ENCODE measurements at places on chromosomes 6 and 20.
A peak's percentile ranks its signal among the peaks of the same experiment; 100 is the strongest.

- DNase-seq = no peak
Measured at GRCh38 chr6:100554228-100554627, 89.5 kb upstream of the SIM1 start.

- DNase-seq = no peak
Measured at GRCh38 chr6:7644417-7644816, 54.4 kb downstream of the SNRNP48 start.

GRCh38 chr6:127538750-127539264 lies 19.7 kb upstream of the MTCL3 start:
- DNase-seq = no peak

DNA sequence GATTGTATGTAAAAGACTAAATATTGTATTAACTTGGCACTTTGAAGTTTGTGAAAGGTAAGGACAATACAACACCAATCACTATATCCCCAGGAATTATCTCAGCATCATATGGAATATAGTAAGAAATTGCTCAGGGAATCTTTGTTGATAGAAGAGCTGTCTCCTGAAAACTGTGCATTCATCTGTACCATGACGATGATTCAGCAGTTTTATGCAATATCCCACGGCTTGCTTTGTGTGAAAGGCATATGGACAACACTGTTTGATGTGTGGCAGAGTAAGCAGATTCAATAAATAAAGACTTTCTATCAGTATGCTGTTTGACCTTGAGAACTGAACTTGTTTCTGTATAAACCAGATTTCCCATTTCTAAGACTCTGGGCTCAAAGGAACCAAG lies 147.5 kb upstream of the PLN start:
- no peak for DNase-seq

DNA sequence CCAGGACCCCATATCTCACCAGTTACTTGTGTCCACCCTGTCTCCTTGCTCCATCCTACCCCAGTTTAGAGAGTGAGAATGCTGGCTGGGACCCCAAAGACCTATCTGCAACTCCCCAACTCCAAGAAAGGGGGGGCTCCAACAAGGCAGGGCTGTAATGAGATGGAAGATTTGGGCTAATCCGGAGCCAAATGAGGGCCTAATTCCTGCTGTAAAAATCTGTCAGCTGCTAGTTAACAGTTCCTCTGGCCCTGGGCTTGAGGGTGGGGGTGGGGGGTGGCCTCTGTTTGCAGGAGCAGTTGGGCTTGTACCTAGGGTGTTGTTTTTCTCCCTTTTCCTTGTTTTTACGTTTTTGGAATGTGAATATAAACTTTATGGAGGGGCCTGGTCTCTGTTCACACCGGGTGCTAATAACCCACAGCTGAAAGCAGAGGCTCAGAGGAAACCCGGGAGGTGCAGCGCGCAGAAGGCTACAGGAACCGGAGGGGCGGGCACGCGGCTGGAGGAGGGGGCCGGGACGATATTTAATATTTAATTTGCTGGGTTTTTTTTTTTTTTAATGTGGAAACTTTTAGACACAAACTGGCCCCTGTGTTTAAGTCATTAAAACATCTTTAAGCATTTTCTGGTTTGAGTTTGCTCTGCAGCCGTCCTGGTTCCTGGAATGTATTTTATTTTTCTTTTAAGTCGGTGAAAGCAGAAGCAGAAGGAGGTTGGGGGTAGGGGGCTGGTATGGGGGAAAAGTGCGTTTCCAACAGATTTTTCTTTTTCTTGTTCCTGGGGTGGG lies 70.7 kb downstream of the NCR2 start:
- no peak for DNase-seq

DNA sequence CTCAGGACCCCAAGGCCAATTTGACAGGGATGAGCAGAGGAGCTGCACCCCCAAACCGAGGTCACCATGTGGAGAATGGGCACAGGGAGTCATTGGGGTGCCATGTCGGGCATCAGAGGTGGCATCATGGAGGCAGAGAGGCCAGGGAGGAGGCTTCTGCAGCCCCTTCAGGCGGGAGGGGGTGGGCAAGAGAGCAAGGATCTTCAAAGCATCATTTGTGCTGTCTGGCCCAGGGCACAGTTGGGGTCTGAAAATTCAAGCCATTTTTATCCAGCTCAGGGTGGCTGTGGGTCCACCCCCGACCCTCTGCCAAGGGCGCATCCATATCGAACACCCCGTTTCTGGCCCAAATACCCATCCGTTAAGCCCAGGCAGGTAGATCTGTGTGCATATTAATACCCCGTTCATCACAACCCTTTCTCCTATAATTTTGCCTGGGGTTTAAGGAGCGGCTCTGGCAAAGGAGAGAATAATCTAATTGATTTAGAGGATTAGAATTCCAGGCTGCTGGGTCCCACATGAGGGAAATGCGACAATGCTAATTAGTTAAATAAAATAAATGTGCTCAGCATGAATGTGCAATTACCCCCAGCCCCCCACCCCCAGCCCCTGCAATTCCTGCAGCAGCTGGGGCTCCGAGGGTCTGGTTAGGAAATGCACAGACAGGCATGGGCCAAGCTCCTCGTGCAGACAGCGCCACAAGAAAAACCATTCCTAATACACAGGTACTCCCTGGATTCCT lies 31.9 kb downstream of the VSTM2L start:
- no peak for DNase-seq

DNA sequence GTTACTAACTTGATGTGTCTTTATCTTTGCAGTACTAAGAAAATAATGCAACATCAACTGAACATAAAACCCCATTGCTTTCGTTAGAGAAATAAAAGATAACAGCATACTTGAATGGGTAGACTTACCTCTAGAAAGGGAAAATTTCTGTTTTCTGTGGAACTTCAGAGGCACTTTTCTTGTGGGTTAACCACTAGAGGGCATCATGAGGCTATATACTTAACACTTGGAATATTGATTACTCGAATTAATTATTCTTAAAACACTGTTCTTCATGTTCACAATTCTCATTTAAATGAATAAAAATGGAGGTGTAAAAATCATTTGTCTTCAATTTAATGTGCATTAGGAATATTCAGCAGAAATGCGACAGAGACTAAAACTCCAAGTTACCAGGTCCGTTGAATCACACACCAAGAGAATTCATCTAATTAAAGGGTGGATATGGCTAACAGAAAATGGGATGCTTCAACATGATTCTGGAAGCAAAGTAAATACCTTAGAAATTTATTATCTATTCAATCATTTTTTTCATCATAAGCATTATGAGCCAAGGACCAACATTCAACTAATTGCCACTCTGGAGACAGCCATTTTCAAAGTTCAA lies 330.8 kb upstream of the PREP start:
- DNase-seq = peak; percentile 58

- no peak for DNase-seq
Measured at GRCh38 chr6:491233-491632, 99.7 kb downstream of the IRF4 start.

DNA sequence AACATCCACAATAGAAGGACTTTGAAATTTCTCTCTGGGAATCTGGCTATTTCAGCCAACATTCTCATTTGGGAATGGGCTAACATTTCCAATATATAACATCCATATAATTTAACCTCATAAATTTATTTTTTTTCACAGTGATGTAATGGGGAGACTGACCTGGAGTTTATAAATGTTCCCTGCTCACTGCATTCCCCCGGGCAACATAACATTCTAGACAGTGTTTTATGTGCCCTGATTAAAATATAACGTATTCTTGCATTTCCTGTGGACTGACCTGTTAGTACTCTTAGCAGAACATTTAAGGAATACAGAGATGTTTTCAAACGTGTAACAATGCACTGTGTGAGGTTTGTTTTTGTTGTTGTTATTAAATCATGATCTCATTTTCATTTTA lies 20.9 kb downstream of the TSHZ2 start:
- DNase-seq = no peak

GRCh38 chr6:138086573-138087196 lies 20.5 kb downstream of the PERP start:
- DNase-seq = no peak

DNA sequence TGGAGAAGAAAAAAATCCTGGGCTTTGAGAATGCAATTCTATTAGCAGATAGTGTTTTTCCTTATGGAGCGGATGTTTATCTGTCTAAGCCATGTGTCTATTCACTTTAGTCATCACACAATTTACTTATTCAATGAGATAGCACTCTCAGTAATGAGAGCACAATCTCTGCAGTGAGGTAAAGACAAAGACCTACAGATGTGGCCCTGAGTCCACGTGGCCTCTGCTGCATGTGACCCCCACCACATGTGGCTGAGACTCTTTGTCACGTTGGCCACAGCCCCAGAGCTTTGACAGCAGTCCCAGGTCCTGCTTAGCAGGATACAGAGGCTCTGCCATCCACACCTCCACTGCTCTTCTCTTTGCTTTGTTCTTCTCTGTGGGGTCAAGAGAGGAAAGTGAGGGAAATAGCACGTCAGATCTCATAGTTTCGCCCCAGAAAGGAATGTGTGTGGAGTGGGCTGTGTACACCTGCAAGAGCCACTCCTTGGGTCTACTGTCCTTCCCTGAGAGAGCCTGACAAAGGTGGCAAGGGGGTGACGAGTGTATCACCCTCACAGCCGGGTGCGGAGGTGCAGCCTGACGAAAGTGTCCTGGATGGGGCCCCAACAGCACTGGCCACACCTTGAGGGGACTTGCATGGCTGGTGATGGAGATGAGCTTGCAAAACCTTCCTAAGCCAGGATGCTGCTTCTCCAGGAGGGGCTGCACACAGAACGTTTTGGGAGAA lies 40.7 kb downstream of the ZNF831 start:
- no peak for DNase-seq

- DNase-seq = no peak
Measured at GRCh38 chr6:39657355-39658135, 67.7 kb downstream of the KIF6 start.

GRCh38 chr20:18678549-18679419 lies 90.9 kb downstream of the DTD1 start:
- DNase-seq = peak; percentile 11

DNA sequence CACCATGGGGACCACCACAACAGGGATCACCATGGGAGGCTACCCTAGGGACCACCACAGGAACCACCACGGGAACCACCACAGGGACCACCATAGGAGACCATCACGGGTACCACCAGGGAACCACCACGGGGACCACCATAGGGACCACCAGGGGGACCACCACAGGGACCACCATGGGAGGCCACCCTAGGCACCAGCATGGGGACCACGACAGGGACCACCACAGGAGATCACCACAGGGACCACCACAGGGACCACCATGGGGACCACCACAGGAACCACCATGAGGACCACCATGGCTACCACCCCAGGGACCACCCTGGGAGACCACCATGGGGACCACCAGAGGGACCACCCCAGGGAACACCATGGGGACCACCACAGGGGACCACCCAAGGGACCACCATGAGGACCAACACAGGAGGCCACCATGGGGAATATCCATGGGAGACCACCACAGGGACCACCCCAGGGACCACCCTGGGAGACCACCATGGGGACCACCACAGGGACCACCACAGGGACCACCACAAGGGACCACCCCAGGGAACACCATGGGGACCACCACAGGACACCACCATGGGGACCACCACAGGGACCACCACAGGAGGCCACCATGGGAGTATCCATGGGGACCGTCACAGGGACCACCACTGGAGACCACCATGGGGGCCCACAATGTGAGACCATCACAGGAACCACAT lies 67.6 kb upstream of the MPC1 start:
- DNase-seq = no peak

GRCh38 chr6:18326980-18327379 lies 60.2 kb upstream of the RNF144B start:
- DNase-seq = peak; percentile 37

DNA sequence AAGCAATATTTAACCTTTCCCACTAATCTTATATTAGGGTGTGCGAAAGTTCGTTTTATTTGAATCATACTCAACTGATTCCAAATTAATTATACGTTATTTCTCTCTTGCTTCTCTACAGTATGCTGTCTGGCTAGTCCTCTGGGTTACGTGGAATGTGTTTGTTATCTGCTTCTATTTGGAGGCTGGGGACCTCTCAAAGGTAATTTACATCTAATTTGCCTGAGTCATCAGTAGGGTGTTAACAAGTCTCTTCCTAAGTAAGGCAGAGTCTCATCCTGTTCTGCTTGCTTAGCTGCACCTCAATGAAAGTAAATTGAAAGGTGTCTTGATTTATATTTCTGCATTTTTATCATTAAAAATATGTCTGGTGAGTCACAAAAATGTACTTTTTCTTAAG lies 551.5 kb downstream of the NKAIN2 start:
- DNase-seq = no peak

DNA sequence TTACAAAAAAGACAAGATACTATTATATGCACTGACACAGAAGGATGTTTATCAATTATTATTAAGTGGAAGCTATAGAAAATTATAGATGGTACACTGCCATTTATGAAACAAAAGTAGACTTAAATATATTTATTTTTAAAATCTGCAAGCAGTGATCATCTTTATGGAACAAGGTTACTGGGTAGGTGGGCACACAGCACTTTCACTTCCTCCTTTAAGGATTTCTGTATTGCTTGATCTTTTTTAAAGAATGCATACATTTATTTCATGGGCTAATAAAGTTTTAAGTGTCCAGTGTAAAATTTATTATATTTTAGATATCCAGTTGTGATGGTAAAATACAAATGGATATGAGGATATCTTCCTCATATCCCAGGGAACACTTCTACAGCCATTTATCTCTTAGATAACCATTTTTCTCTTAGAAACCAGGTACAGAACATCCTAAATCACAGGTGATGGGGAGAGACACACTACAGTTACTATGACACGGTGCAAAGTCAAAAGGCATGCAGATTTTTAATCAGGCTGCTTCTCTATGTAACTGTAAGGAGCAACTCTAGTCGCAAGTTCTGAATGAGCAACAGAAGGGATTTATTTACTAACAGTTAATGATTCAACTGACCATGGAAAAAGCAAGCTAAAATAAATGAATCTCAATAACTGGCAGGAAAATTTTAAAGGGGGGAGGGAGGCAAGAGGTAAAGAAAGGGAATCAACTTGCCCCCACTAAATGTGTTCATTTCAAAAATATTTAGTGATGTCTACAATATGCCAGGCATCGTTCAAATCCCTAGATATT lies 2.2 kb downstream of the FBXL4 start:
- peak; percentile 53 for DNase-seq

DNA sequence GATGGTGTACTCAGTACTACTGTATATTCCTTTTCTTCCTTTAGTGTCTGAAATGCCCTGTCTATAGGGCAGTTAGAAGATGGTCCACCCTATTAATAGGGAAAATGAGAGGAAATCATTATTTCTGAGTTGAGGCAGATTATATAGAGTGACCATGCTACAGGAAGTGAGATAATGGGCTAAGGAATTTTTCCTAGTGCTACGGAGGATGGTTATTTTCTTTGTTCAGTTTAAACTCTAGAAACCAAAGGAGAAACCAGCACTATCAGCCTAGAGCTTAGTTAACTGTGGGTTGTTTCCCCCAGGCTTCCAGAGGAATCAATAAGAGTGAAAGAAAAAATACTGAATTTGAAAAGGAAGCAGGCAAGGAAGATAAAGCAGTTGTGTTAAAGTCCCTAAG lies 474 bp downstream of the TSBP1 start:
- no peak for DNase-seq

GRCh38 chr20:57262301-57262700 lies 4.1 kb downstream of the BMP7 start:
- no peak for DNase-seq

GRCh38 chr20:52481443-52481842 lies 289.9 kb upstream of the ZFP64 start:
- no peak for DNase-seq

All from NAMALWA (cell line).